ENCODE measurements at places on chromosomes 7 and 10.

GRCh38 chr7:75650681-75651080 is 88.1 kb downstream of the HIP1 start:
- no peak for DNase-seq

DNA sequence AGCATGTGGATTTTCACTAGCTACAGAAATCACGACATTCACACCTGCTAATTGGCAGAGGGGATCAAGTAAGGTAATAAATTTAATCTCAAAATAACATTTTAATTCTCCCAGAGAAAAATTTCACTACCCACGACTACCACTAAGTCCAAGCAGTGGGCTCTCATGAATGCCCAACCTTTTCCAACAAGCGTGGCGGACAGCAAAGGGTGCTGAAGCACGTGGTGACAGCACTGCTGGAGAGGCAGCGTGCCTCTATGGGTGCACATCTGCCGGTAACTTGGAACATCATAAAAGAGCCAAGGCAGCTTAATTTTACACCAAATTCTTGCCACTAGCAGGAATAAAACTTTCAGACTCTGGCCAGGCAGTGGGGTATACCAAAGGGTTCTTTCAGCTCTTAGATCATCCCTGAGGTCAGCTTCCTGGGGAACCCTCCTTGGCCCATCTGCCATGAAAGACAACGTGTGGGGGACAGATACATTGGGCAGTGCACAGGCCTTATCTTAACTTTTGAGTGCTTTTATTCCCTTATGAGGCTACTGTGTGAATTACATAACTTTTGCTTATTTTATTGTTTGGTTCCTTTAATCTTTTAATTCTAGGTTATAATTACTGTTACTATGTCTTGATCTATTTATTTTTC is 206.7 kb upstream of the KCTD7 start:
- DNase-seq: no peak

DNA sequence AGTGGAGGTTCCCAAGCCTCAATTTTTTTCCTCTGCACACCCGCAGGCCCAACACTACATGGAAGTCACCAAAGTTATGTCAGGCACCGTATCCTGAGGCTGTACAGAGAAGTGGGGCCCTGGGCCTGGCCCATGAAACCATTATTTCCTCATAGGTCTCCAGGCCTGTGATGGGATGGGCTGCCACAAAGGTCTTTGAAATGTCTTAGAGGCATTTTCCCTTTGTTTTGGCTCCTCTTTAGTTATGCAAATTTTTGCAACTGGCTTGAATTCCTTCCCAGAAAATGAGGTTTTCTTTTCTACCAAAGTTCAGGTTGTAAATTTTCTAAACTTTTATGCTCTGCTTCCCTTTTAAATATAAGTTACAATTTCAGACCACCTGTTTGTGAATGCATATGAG is 365.2 kb downstream of the HGF start:
- no peak for DNase-seq

DNA sequence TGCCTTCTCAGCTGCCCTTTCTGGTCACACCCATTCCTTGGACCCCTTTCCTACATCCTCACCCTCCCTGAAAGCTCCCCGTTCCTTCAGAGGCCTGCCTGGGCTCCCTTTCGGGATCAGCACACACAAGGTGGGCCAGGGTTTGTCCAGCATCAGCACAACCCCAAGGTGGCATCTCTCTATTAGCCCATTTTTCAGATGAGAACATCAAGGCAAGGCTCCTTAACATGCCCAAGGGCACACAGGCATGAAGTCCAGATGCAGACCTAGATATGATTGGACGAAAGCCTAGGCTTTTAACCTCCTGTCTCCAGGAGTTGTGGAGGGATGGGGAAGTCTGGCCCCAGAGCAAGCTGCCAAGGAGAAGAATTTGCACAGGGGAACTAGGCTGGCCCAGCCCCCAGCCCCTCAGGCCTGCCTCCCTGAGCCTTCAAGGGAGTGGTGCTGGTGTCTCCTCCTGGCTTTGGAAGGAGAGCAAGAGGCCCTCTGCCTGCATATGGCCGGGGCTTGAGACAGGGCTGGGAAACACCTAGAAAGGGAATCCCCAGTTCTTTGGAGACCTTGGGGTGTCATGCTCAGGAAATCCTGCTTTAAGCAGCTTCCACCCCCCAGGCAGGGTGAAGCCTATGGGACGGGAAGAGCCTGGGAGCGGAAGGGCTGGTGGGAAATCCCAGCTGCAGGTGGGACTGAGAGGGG is 9.0 kb upstream of the VSIR start:
- no peak for DNase-seq

DNA sequence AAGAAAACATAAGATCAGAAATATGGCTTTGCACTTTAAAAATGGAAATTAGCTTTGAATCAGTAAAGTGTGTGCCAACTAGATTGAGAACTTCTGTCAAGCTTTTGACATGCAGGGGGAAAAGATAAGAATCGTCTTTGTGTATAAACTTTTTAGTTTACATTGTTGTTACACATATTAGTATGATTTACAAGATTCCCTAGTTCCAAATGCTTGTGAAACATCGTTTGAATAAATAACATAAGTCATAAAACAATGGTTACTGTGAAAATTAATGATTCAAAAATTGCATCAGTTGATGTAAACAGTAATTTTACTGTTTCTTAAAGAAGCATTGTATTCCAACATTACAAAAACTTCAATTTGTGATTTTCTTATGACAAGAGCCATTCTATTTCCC is 207.6 kb upstream of the MTPN start:
- DNase-seq: no peak

GRCh38 chr10:1546431-1547110 is 190.8 kb downstream of the ADARB2 start:
- DNase-seq: no peak

GRCh38 chr7:27172823-27173510 is 1.2 kb downstream of the HOXA10 start:
- DNase-seq: peak; percentile 52

DNA sequence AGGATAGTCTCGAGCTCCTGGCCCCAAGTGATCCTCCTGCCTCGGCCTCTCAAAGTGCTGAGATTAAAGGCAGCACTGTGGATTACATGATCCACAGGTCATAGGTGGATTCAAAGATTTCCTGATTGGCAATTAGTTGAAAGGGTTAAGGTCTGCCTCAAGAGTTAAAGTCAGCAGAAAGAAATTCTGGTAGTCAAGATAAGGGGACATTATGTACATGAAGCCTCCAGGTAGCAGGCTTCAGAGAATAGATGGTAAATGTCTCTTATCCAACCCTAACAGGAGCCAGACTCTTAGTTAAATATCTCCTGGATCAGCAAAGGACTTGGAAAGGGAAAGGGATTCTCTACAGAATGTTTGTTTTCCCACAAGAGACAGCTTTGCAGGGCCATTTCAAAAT is 93.7 kb downstream of the SKIDA1 start:
- DNase-seq: no peak

- DNase-seq: no peak
These were observed 51.3 kb downstream of the AOC1 start for GRCh38 chr7:150903606-150904005.

DNA sequence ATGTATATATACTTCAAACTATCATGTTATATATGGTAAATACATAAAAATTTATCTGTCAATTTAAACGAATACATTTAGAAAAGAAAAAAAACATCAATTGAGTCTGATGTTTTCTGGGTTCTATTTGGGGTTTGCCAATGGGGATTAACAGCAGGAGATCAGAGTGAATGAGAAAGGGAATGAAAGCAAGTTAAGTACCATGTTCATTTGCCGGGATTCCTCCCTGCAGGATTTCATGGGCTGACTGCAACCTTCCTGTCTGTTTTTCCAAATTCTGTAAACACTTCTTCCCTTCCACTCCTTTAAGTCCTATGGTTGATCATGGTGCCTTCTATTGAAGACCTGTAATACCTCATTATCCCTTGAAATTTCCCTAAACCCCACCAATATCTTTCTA is 33.9 kb upstream of the SEMA3A start:
- no peak for DNase-seq

DNA sequence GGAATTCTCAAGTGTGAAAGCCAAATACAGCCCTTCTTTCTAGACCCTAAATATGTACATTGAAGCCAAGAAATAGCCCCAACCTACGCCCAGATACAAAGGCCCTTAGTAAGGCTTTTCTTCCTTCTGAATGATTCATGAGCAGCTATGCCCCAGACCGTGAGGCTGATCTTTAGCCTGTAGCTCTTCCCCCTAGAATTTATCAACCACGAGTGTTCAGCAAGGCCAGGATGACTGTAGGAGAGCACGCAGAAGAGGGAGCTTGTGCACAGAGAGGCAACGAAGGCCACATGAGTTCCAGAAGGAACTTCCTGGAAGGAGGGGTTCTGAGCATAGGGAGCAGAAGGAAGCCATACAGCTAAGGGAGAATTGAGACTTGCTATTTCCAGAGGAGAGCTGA is 53.0 kb upstream of the HABP2 start:
- DNase-seq: no peak
